NCI-H2227 treated with DMSO at 0.1 percent for 48 hours (cell line): ENCODE measurements at places on chromosomes 11 and 22.
A peak's percentile ranks its signal among the peaks of the same experiment; 100 is the strongest.

DNA sequence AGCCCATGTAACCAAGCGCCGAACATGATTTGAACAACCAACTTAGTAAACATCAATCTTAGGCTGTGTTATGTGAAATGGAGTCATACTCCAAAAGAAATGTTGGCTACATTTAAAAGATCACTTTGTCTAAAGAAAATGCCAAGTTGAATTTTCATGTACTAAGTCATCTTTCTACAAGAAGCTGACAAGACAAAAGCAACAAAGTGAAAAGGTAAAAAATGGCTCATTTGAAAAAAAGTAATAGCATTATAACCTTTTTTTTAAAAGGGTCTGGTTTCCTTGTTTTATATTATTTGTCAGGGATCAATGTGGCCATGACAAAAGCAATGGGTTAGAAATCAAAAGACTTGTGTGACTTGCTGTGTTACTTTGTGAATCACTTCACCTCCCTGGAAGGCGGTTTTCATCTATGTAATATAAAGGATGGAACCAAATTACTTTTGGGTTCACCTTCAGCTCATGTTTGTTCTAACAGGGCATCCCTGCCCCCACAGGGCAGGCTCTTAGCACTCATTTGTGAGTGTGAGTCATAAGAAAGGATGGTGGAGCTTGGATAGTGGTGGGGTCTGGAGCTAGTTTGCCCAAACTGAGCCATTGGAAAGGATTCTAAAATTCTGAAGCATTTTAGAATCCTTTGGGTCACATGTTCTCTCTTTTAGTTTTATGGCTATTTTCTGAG lies 131.9 kb upstream of the MTMR2 start:
- DNase-seq, result no peak

DNA sequence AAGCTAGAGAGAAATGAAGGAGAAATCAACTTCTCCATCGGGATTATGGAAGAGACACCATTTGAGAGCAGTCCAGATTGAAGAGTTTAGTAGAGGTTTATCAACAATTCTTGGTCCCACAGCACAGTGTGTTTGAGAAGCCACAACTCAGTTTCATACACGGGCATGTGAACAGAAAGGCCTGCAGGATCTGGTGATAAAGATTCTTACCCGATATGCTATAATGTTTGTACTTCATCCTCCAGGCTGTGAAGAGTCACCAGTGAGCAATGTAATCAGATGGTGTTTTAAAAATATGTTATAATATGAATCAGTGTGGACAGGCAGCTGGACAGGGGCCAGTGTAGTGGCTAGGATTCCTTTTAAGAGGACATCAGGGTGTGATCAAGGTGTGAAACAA lies 29.7 kb upstream of the VWA5A start:
- no peak for DNase-seq

GRCh38 chr11:116473206-116473769 lies 299.5 kb downstream of the BUD13 start:
- no peak for DNase-seq

- DNase-seq, result no peak
Observed at GRCh38 chr22:32378707-32379272, 21.1 kb downstream of the RFPL3 start.

GRCh38 chr22:35467681-35468434 lies 67.9 kb downstream of the MCM5 start:
- DNase-seq, result no peak

DNA sequence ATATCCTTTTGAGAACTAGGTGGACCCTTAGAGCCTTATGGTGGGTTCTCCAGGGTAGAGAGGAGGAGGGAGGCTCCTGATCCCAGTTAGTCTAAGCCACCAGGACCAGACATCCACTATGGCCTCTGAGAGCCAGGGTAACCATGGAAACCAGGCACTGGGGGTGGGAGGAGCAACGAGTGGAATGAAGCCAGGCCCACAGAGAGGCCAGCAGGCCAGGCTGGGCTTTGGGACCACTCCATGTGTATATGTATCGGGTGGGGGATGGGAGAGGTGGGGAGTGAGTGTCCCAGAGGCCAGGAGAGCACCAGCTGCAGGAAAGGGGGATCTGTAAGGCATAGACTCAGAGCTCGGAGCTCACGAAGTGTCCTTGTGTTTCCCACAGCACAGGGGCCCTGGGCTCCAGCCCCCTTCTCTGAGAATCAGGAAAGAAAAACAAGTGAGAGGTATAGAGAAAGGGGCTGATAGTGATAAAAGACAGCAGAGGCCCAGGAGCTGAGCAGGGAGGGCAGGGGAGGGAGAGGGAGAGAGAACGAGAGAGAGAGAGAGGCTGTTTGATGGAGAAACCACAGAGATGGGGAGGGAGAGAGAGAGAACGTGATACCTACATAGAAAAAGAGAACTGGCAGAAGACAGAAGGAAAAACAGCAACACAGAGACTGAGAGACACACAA lies 15.5 kb upstream of the TSPAN18 start:
- peak; percentile 25 for DNase-seq

DNA sequence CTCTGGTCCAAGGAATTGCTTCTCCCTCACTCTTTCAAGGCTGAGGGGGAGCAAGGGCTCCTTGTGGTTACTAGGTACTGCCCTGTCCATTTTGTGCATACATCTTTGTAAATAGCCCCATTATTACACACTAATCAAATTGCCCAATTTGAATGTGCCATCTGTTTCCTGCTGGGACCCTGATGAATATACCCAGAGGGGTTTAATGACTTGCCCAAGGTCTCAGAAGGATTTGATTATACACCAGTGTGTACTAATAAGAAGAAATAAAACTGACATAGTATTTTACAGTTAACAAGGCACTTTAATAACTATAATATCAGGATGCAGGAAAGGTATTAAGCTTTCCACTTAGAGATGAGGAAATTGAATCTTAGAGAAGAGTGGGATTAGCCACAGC lies 64.6 kb upstream of the PTPRJ start:
- no peak for DNase-seq

DNA sequence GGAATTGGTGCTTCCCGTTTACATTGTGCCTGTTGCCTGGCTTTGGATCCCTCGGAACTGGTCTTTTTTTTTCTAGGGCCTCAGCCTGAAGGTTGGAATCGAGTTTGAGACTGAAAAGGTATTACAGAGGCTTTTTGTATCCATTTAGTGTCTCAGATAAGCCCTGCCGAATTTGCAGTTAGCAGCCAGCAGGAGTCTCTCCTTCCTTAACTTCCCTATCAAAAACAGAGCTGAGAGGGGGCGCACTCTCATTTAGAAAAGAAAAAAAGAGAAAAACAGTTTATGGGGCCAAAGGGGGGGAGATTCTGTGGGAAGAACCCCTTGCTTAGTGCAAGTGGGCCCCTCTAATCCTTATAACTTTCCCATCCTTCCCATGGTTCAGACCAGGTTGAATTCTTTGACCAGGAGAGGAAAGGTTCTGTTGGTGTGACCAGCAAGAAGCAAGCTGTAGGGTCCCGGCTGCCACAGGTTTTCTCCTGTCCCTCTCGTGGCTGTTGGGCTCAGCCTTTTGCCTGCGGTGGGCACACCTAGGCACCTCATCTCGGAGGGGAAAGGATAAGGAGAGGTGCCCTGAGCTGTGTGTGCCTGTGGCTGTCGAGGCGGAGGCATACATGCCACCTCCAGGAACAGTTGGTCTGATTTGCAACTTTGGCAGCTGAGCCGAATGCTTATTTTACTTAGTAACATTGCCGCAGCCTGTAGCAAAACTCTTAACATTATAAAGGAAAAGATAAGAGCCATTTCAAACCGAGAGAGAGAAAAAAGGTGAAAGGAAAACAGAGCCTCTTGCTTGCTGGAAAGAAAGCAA lies 565.0 kb upstream of the CNTN5 start:
- DNase-seq, result no peak

DNA sequence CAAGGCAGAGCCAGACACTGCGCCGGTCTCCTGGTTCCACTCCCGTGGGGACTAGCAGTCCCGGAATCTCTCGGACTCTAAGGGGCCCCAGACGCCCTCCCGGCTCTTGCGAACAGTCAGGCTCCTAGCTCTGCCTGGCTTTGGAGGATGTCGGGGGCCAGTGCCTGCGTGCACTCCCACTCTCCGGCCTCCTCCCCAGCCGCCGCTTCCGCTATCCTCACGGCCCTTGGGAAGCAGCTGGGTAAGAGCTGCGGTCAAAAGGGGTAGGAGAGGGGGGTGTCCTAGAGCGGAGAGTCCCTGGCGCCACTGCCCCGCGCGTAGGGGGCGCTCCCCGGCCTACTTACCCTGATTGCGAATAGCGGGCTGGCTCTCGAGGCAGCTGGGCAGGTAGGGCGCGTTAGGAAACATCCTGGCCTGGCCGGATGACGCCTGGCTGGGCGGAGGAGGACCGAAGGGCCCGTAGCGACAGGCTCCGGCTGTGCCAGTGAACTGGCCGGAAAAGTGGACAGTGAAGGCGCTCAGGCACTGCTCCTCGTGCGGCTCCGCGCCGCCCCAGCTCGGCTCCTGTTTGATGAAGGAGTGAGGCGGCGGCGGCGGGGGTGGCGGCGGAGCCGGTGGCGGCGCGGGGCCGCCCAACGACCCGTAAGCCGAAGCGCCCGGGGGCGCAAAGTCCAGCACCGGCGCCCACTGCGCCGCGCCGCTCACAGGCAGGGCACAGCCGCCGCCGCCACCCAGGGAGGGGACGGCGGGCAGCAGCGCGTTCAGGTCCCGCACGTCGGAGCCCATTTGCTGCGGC lies 785 bp downstream of the WT1 start:
- no peak for DNase-seq

DNA sequence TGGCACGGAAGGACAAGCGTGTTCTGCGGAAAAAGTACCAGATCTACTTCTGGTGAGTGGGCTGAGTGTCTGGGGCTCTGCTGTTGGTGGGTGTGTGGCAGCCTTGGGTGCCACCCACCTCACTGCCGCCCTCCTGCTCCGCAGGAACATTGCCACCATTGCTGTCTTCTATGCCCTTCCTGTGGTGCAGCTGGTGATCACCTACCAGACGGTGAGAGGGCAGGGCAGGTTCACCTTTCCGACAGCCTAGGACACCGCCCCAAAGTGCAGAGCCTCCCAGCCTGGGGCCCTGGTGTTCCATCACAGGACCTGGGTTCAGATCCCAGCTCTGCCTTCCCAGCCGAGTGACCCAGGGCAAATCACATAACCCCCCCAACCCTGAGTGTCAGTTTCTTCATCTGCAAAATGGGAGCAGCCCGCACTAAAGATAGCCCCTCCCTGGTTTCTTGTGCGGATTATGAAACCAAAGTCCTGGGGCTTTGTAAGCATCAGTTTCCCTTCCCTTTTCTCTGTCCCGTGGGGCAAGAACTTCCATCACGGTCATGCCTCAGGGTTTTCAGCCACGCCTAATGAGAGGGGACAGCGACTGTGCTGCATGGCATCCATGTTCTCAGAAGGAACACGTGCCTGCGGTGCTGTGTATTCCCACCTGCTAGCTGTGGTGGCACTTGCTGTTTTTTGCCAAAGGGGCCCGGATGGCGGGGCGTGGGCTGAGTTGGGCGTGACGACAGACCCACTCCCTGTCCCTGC lies 9.8 kb upstream of the TAGLN start:
- DNase-seq, result no peak

DNA sequence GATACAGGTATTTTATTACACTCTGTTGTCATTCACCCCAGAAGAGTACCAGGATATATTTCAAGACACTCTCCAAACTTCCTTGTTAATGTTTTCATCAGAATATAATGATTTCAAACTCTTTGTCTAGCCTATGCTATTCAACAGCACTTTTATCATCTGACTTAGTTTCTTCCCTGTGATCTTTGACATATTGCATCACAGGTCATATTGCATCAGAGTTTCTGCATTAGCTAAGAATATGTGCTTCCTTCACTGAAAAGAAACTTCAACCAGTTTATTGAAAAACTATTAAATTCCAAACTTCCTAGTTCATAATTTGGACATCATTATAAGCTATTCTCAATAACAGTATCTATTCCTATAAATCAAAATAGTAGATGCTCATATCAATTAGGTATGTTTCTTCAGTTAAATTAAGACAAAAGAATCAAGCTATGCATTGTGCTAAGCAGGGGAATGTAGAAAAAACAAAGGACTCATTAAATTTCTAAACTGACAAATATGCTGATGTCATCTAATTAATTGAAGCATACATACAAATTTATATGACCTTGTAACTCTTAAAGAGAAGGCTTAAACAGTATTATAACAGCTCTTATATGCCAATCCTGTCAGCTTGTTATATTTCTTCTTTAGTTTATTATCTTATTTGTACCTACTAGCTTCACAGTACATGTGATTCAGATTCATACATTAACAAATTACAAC lies 361.8 kb upstream of the LUZP2 start:
- no peak for DNase-seq

DNA sequence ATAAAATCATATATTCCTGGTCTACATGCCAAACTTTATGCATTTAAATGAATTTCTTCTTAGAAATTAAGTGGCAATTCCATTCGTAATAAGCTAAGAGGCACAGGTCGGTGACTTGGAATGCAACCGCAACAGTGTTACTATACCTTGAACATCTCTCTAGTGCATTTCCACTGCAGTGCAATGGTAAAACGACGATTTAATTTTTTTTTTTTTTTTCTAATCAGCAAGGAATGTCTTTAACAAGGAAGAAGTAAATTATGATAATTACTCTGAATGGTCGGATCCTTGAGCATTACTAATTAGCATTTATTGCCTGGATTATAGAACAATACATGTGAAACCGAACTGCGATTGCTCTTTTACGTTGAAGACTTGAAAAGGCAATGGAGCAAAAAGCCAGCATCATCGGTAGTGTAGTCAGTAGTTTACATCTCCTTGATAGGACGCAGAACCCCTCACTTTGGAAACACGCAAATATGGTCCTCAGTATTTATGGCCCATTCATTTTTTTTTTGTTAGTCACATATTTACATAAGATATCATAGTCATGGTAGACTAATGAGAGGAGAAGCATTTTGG lies 20.2 kb downstream of the BLID start:
- DNase-seq, result no peak

DNA sequence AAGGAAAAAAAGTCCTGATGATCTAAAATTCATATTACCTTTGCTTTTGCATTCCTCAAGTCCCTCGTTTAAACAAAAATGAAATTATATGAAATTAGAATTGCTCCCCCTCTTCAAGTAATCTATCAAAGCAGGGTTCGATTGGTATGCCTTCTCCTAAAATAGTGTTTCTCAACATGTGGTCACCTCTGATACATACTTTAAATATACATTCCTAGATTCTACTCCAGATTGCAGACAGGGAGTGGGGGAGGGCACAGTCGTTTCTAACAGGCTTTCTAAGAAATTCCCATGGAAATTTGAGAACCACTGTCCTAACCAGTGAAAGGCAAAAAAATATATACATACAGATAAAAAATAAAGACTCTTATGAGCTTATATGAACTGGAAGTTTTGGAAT lies 22.6 kb upstream of the IRAG1 start:
- no peak for DNase-seq

GRCh38 chr11:723120-723883 lies 17.3 kb downstream of the EPS8L2 start:
- peak; percentile 56 for DNase-seq

GRCh38 chr22:37331034-37331428 lies 48.7 kb downstream of the CYTH4 start:
- DNase-seq, result no peak
